ENCODE measurements at places on chromosomes 16 and 17.

DNA sequence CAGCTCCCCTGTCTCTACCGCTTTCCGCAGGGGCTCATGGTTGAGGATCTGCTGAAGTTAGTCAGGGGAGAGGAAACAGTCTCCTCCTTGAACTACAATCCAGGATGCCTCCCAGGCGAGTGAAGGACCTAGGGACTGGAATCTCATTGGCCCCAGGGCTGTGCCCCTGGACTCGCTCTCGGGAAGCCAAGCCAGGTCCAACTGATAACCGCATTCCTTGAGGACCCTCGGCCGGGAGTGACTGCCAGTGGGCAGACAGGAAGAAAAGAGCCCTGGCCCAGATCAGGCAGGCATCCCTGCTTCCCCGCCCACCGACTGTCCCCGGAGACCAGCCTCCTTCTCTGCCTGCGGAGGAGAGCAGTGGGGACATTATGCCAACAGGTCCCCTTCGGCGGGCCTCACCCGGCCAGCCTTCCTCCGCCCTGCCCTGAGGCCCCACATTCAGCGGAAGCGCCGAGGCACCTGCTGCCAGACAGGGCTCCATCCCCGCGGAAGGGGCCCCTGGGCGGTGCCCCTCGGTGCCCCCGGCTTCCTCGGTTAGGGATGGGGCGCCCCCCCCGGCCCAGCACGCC is 776 bp downstream of the LRRC75A start:
- peak; percentile 44 for DNase-seq

DNA sequence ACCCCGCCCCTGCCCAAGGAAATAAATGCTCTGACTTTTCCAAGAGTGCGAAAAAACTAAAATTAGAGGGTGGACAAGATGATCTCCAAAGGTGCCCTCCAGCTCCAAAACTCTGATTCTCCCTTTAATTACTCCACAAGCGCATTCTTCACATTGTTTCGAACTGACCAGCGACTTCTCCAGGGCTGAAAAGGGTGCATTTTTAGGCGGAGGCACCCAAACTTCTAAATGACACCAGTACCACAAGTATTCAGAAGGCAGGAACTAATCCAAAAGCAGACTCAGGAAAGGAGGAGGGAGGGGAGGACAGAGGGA is 750 bp downstream of the ZFHX3 start:
- no peak for DNase-seq

DNA sequence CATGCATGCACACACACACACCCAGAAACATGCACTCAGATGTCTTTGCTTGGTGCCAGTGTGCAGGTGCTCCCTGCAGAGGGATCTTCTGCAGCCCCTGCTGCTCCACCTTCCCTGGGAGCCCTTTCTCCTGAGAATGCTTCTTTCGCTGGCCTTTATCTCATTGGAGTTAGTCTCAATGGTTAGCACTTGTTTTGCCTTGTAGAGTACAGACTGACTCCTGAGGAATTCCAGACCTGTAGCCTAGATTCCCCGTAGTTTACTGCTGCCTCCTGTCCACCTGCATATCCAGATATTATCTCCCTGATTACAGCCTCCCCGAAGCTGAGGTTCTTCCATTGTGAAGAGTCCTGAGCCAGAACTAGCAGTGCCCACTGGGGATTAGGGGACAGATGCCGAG is 3.1 kb upstream of the KRT12 start:
- no peak for DNase-seq

- peak; percentile 56 for DNase-seq
These were observed 4.2 kb downstream of the CCDC42 start for GRCh38 chr17:8740486-8740885.

GRCh38 chr16:82459580-82460256 is 167.1 kb upstream of the CDH13 start:
- no peak for DNase-seq

GRCh38 chr17:66767154-66767933 is 67.6 kb upstream of the CACNG5 start:
- no peak for DNase-seq

- no peak for DNase-seq
These were observed 19.8 kb downstream of the SLC4A1 start for GRCh38 chr17:44247876-44248736.

DNA sequence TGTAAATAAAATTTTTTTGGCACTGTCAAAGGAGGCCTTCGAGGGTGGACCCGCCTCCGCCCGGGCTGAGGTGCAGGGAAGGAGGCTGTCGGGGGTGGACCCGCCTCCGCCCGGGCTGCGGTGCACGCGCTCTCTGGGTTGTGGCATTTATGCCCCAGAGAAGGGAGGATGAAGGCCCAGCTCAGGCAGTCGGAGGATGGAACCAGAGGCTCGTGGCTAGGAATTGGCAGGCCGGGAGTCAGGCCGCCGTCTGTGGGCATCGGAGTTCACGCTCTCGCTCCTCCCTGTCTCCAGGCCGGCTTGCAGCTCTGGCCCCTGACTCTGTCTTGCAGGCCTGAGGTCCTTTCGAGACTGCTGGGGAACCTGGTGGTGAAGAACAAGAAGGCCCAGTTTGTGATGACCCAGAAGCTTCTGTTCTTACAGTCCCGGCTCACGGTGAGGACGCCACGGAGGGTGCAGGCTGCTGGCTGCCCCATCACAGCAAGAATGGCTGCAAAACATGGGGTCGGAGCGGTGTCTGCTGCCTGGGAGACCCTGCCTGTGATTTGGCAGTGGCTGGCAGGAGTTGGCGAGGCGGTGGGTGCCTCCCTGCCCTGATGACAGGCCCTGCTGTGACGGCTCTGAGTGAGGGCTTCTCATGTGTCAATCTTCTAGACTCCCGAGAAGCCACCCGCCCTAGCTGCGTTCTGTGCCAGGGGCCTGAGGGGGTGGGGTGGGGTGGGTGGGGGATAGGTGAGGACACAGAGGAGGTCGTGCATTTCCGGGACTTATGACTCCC is 5.9 kb downstream of the TELO2 start:
- DNase-seq: no peak

DNA sequence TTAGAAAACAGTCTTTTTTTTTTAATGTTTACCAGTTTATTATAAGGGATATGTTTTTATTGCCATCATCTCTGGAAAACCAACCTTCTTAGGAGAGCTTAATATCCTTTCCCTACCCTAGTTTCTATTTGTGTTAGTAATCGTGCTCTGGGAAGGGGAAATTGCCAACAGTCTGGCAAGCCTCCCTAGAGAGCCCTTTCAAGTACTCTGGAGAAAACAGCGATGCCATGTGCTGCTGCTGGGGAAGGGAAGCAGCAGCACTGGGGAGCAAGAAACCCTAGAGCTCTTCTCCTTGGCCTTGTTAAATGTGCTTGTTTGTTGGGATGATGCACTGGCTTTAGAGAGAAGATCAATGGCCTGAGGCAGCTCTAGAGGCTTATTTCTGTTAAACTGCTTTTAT is 10.3 kb downstream of the RETREG3 start:
- no peak for DNase-seq

- DNase-seq: no peak
These were observed 2.1 kb upstream of the IGSF6 start for GRCh38 chr16:21654466-21654865.

GRCh38 chr16:56247018-56247417 is 55.7 kb downstream of the GNAO1 start:
- no peak for DNase-seq

- no peak for DNase-seq
These were observed 15.2 kb downstream of the RABEP1 start for GRCh38 chr17:5297245-5297644.

DNA sequence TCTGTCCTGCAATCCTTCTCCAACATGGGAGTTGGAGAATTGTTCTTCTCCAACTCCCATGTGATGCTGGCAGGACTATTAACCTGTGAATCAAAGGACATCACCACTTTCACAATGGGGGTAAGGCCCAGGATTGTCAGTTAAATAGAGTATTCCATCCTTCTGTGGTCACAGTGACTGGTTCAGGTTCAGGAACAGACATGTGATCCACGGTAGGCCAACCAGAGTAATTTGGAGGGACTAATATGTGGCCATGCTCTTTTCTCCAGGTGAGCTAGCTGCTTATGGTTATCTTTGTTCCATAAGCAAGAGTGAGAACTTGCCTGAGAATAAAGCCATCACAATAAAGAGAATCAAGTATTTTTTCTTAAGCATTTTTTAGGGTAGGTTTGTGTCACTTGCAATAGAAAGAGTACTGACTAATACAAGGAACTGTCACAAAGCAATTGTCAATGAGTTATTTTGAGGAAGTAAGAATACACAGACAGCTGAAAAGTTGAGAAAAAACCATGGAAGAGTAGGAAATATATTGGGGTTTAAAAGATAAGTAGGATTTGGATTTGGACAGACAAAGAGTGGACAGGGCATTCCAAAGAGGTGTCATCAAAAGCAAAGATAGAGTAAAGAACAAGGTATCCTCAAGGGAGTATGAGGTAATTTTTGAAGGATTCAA is 63.4 kb downstream of the BRIP1 start:
- DNase-seq: no peak

- DNase-seq: peak; percentile 83
These were observed 258.2 kb downstream of the PARN start for GRCh38 chr16:14371778-14372431.

DNA sequence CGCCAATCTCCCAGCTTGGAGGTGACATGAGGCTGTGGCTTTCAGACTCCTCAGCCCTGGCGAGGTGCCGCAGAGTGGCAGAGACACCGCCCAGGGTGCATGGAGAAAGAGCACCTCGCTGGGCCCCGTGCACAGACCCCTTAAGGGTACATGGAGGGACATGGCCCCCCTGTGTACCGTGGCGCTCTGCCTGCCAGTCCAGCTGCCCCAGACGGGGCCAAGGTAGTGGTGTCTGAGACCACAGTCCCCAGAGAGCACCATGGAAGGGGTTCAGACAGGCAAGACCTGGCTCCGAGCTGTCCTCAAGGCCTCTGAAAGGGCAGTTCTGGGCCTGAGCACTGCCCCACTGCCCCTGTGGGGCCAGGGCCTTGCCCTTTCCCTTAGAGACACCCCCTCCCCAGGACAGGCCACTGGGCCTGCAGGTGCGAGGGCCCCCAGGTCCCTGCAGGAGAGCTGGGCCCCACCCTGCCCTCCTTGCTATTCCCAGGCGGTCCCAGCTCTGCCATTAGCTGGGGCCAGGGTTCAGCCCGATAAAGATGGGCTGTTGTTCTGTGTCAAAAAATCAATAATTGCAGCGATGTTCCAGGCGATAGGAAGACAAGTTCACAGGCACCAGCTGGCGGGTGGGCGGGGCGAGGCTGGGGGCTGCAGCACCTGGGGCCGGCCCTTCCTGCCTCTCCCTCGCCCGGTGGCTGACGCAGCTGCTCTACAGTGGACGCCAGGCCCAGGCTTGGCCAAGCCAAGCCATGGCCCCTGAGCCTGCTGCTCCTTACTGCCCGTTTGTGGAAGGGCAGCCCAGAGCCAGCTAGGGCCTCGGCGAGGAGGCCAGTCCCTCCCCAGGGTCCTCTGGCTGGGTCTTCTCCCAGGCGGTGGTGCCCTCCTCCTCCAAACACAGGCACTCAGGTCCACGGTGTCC is 51.7 kb downstream of the ZFPM1 start:
- DNase-seq: no peak

DNA sequence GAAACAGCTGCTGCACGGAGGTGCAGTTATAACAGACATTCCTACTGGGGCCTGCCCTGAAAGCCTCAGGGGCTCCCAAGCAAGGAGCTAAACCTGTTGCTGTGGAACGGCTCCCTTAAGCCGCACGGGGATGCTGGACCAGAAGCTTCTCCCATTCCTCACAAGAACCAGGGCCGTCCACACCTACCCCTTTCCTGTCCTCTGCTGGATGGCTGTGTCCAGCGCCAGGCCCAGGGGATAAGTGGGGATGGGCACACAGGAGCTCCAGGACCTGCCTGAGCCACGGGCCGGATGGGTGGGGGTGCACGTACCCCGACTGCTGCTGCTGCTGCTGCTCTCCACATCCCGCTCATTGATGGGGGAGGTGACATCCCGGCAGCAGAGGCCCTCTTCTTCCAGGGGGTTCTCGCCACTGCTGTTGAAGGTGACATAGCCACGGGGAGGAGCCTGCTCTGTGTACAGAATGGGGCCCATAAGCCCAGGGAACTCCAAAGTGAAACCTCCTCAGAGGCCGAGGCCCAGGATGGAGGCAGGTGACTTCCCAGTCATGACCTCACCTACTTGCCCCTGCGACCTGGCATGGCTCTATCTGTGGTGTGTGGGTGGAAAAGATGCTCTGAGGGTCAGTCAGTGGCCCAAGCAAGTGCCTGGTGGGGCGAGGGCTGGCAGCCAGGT is 8.6 kb downstream of the NUDT16L1 start:
- peak; percentile 2 for DNase-seq

- no peak for DNase-seq
These were observed 7.4 kb downstream of the CMIP start for GRCh38 chr16:81451753-81452680.

DNA sequence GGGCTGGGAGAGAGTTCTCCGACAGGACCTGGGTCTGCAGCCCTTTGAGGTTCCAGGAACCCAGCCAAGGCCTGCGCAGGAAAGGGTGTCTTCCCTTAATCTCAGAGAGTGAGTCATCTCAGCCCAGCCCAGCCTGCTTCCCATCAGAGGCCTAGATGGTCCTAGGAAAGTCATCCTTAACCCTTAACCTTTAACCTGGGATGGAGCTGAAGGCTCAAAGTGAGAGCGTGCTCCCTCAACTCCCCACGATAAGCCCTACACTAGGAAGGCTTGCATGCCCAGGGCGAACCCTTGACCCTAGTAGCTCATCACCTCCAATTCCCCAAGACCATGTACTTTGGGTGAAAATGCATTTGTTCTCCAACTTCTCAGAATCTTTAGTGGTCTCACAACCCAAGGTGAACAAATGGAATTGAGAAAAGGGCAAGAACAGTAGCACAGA is 4.8 kb upstream of the ATXN7L3 start:
- DNase-seq: no peak

DNA sequence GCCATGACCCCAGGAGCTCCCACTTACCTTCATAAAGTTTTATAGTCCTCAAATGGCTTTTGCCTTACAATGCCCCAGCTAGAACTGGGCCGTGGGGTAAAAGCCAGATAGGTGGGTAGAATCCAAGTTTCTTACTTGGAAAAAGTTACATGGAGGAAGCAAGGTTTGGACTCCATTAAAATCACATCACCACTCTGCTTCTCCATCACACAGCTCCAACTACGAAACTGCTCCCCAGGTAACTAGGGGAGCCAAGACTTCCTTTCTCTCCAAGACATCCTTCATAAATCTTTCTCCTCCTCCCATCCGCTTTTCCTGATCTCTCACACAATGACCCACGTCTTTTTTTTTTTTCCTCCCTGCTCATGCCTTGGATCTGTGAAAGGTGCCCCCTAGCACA is 130.8 kb upstream of the RCVRN start:
- DNase-seq: no peak

Data from iPS-NIHi11 (cell line).